ENCODE measurements at places on chromosomes 2 and 18.

- DNase-seq = no peak
Measured at GRCh38 chr2:152609699-152610098, 107.6 kb downstream of the PRPF40A start.

DNA sequence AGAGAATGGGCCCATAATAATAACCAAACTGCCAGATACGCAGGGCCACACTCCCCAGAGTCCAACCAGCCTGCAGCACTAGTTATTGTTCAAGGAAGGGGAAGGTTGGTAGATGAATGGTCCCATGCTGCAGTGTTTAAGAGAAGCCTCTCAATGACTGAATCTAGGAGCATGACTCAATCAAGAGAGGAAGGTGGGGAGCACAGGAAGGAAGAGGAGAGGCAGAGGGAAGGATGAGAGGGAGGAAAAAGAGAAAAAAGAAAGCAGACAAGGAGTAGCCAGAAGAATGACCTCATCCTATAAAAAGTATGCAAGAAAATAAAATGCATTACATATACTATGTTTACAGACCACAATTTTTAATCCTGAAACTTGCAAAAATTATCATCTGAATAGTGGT is 174.5 kb downstream of the TCF4 start:
- DNase-seq = no peak

DNA sequence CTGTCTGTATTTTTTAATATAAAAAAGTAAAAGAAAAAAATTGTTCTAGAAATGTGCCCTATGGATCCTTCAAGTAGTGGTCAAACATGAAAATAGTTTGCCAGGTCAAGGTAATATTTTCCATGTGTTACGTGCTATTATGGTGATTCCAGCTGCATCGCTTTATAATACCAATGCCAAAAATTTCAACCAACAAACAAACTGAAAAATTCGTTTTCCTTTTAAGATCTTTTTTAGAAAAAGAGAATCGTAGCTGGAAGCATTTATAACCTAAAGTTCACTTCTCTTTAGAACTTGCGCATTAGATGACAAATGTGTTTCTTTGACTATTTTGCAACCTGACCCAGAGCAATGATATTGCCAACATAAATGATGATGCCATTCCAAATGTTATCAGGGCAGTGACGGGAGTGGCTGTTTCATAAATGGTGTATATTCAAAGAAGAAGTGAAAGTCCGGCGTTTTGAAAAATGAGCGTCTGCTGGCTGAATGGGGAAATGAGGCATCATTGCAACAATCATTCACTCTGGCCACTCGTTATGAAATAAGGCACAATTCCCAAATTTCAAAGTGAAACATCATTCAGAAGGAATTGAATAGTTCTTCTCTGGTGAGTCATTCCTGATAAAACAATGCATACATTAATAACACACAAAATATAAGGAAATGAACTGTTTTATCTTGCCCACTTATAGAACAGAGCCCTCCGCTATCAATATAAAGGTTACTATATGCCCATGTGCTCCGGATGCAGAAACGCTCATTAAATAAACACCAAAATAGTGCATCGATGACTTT is 297.4 kb downstream of the TGIF1 start:
- no peak for DNase-seq

GRCh38 chr18:8609659-8610458 is 622 bp downstream of the RAB12 start:
- DNase-seq = no peak

- DNase-seq = no peak
Measured at GRCh38 chr2:133682906-133683305, 114.6 kb upstream of the NCKAP5 start.

GRCh38 chr2:5140347-5140746 is 551.8 kb upstream of the SOX11 start:
- no peak for DNase-seq

GRCh38 chr18:44630118-44630517 is 50.6 kb upstream of the SETBP1 start:
- DNase-seq = no peak

DNA sequence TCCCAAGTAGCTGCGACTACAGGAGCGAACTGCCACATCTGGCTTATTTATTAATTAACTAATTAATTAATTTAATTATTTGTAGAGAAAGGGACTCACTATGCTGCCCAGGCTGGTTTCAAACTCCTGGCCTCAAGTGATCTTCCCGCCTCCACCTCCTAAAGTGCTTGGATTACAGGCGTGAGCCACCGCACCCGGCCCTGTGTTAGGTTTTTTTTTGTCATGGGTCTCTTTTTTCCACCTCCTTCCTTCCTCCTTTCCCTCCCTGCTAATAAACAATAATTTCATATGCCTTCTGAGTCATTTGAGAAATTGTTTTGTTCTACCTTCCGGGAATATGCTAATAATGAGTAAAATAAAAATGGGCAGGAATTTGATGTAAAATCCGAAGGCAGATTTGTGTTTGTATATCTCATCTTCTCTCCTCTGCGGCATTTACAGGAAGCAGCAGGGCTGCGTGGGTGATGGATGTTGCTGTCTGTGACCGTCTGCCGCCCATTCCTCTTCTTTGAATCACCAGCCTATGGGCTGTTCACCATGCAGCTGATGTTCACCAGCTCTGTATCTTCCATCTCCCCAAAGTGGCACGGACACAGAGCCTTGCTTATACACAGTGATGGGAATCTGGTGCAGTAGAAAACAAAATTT is 89.9 kb downstream of the ACSL3 start:
- DNase-seq = no peak

DNA sequence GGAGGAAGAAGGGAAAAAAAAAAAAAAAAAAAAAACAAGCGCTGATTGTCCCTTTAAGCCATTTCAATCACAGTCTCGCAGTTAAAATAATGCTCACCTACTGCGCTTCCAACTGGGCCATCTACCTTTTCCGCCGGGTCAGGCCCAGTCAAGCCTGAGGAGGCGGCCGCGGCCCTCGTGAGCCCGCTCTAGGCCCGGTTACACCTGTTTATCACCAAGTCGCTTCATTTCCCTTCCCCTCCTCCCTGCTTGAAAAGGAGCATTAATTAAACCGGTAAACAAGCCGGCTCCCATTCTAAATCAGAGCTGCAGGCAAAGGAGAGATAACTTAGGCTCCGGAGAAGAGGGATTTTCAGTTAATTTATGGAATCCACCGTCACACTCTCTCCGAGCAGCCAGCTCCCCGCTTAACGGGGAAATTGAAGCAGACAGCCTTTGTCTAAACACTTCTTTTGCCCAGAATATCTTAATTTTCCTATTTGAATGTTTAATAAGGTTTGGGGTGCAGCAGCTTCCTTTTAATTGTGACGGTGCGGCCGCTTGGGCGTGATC is 140.1 kb upstream of the SIX3 start:
- no peak for DNase-seq

GRCh38 chr2:101858246-101858645 is 133.5 kb upstream of the IL1R2 start:
- no peak for DNase-seq

DNA sequence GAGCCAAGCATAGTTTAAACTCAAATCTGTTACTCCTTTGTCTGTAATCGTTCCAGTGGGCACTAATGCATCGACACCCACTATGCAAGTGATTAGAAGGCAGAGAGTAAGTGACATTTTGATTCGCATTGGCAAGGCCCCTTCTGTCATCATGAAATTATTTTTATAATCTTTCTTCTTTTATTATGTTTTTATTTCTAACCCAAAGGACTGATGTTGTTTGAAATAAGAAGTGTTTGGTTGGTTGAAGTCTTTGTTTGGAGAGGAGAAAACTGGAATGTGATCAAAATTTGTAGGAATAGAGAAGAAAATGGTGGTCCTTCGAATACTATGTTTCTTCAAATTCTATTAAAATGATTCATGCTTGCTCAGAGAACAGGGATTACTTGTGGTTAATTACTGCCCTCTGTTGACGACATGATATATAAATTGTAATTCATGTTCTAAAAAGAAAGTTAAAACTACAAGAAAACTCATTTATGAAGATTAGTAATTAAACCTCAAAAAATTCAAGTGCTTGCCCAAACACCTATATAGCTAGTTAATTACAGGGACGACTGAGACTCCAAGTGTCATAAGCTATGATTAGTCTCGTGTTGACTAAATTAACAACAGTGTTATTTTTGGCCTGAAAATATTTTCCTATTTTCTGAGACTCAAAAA is 26.4 kb upstream of the TFPI start:
- peak; percentile 49 for DNase-seq

DNA sequence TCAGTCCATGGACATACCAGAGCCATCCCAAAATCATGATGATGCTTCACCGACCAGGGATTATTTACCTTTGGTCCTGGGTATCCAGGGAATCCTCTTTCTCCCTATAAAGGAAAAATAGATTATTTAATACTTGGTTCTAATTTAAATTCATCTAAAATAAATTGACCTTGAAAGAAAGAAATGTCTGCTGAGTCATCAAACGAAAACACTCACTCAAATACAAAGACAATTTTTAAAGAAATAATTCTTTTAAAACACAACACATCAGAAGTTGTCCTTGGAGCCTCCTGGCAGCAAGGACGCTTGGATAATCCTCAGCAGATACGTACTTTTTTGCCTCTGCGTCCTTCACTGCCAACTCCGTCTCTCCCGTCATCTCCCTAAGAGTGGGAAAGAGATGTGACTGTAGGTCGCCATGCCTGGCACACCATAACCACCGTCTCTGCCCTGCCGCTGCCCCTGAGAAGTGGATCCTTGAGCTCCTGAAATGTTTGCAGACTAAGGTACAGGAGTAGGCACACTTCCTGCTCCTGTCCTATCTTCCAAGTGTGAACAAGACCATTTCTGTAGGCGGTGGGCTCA is 65.6 kb downstream of the COL6A3 start:
- no peak for DNase-seq

- DNase-seq = no peak
Measured at GRCh38 chr2:24919506-24920097, 435 bp downstream of the ADCY3 start.

- DNase-seq = no peak
Measured at GRCh38 chr2:186925514-186925913, 76.5 kb upstream of the ZSWIM2 start.

- peak; percentile 35 for DNase-seq
Measured at GRCh38 chr2:97699765-97700444, 13.5 kb upstream of the ZAP70 start.

GRCh38 chr2:9739531-9739964 is 103.7 kb upstream of the TAF1B start:
- DNase-seq = no peak

- DNase-seq = no peak
Measured at GRCh38 chr2:203675086-203675485, 31.4 kb upstream of the CD28 start.

GRCh38 chr2:162365392-162365791 is 21.5 kb downstream of the GCA start:
- DNase-seq = no peak

- no peak for DNase-seq
Measured at GRCh38 chr2:238954841-238955591, 107.1 kb downstream of the TWIST2 start.

- no peak for DNase-seq
Measured at GRCh38 chr2:144230448-144231085, 289.4 kb downstream of the ZEB2 start.

GRCh38 chr2:138959031-138959430 is 178.8 kb upstream of the NXPH2 start:
- no peak for DNase-seq

DNA sequence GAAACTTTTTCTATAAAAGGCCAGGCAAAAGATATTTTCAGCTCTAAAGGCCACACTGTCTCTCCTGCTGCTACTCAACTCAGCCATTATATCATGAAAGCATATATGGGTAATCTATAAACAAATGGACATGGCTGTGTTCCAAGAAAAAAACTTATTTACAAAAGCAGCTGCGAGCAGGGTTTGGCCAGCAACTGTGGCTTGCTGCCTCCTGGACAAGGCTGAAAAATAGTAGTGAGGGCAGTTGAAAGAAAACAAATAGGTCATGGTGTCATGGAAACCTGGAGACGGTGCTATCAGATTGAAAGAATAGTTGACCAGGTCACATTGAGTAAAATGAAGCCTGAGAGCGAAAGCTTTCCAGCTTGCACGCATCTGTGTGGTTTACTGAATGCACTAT is 89.2 kb upstream of the LRATD1 start:
- DNase-seq = peak; percentile 6

DNA sequence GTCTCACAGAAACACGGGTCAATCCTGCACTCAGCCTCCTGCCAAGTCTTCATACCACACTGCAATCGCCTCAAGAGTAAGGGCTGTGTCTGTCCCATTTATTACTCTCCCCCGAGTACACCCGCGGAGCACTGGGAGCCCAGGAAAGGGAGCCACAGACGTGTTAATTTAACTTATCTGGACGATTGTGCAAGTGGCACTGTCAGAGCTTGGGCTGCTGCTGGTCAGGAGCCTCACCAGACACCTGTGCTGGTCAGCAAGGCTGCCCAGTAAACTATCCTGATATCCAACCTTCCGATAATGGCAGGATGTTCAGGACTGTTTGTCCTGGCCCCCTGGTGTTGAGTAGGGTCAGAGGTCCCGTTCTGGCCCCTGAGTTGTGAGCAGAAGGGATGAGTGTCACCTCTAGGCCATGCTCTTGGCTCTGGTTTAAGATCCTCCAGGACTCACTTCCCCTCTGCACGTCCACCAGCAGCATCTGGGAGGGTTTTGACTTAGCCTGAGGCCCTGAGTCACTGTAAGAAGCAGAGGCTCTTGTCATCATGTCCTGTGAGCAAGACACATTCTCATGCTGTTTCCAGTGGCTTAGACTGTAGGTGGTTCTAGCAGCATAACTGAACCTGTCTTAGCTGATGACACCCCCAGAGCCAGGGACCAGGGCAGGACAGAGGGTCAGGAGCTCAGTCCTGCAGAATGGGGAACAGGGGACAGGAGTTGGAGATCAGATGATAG is 82.5 kb upstream of the ARL4C start:
- DNase-seq = no peak

DNA sequence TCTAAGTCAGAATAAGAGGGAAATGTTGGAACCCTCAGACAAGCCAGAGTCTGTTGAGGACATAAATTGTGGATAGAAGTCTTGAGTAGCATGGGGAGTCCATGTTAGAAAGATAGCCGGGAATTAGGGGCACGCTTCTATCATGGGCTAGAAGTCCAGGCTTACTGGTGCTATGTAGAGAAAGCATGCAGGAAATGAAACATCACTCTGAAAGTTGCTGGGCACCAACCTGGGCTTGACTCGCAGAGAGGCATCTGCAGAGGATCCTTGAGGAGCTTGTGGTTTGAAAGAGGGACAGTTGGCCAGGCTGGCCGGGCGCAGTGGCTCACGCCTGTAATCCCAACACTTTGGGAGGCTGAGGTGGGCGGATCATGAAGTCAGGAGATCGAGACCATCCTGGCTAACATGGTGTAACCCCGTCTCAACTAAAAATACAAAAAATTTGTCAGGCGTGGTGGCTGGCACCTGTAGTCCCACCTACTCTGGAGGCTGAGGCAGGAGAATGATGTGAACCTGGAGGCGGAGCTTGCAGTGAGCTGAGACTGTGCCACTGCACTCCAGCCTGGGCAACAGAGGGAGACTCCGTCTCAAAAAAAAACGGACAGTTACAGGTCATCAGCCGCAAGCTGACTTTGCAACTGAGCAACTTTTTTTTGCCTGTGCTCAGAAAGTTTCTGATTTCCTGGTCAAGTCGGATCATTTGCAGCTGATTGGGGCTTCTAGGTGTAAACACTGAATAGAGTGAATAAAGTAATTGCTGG is 24.9 kb downstream of the CERS6 start:
- no peak for DNase-seq
